CD8-positive, alpha-beta memory T cell (primary cell): ENCODE measurements at places on chromosomes 4 and X. TPM values are rescaled to one million over a fixed set of nuclear protein-coding genes. Genes with fewer than 3 reads are reported as not detected.

GRCh38 chrX:46823481-46823880 lies 13.4 kb upstream of the RP2 start:
- DNase-seq, result no peak

The CRMP1 gene
- not detected for total RNA-seq

DNA sequence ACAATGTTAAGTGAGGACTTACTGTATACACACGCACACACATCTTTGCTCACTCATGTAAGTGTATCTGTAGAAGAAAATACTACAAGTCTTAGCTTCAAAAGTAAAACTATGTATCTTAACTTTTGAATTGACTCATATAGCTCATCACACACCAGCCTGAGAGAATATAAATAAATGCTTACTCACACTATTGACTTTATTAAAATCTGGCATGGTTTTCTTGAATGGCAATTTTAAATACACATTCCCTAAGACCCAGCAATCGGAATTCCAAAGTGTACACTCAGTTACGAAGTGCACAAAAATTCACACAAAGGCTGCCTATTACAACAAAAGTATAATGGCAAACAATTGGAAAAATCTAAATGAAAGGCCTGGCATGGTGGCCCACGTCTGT lies 2.0 kb downstream of the ERCC6L start:
- DNase-seq, result no peak

The FGB gene
- total RNA-seq, result not detected

The SPARCL1 gene
- not detected for total RNA-seq

- DNase-seq, result no peak
Measured at GRCh38 chr4:157978680-157979361, 194.0 kb downstream of the GASK1B start.

The SPATA18 gene
- total RNA-seq, result 0.31 TPM

GRCh38 chrX:17919896-17920446 lies 58.9 kb upstream of the RAI2 start:
- no peak for DNase-seq
